ENCODE measurements at places on chromosomes 16 and 17. TPM values are rescaled to one million over a fixed set of nuclear protein-coding genes. Genes with fewer than 3 reads are reported as not detected.

DNA sequence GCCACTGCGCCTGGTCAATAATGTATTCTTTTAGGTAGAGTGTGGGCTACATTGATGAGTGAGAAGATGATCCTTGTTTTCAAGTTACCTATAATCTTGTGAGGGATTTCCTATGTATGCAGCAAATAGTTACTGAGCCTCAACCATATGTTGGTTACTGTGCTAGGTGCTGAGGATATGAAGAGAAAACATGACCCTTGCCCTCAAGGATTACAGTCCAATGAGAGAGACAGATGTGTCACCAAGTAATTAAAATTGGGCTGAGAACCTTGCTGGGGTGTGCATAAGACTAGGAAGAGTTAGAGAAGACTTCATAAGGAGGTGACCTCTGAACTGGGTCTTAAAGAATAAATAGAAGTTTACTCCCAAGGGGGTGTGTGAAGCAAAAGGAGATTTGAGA lies 7.4 kb downstream of the POLR2A start:
- no peaks in the 10 kb centered on the region for H3K27me3 ChIP-seq
- no peak overlapping the region for H3K27ac ChIP-seq
- H3K4me3 ChIP-seq, result no peak overlapping the region

Gene CASKIN1
- 0.45 TPM for polyA plus RNA-seq

DNA sequence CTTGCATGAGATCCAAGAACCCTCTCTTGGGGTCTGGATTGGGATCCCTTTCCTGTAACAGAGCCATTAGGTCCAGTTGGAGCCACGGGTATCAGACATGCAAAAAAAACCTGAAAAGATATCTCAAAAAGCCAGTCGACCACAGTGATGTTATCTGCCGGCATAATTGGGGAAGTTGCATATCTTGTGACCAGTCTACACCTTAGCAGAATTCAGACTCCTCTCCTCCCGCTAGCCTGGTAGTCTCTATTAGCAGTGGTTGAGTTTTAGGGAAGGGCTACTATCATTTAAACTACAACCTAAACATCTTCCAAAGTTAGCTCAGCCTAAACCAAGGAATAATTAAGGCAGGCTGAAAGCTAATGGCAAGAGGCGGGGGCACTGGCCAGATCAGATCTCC lies 16.2 kb upstream of the PSMD7 start:
- no peaks in the 10 kb centered on the region for H3K27me3 ChIP-seq
- H3K27ac ChIP-seq, result no peak overlapping the region

DNA sequence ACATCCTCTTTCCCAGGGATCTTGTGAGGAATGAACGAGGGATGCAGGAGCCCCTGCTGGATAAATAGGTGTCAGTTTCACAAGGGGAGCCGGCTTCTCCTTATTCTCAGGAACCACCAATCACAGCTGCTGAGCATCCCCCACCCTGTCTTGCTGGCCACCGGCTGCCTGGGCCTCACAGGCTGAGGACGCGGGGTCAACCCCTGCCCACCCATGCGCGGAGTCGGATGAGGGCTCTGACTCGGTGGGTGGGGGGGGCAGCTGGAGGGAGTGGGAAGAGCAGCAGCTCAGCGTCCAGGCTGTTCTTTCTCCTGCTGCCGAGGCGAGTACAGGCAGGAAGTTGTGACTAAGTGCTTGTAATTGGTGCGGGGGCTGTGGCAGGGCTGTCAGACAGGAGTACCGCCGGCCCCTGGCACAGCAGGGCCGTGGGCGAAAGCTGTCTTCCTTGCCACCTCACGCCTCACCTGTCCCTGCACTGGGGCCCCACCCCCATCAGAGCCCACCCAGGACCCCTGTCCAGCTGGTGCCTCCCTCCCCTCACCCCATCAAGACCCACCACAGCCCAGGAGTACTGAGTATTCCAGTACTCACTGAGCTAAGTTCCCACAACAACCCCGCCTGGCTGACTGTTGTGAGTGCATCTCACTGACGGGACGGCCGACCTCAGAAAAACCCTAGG lies 11.0 kb upstream of the DPEP1 start:
- peaks cover 9% of the 10 kb centered on the region for H3K27me3 ChIP-seq
- H3K27ac ChIP-seq, result peak overlapping the region; percentile 36
- peak overlapping the region; percentile 33 for H3K4me3 ChIP-seq
- no peaks in the 10 kb centered on the region for H3K36me3 ChIP-seq
- DNase-seq, result no peak

Gene MYL11
- polyA plus RNA-seq, result not detected

GRCh38 chr16:69187446-69188235 lies 677 bp downstream of the SNTB2 start:
- no peak for DNase-seq
- peaks cover 48% of the 10 kb centered on the region for H3K4me1 ChIP-seq
- no peaks in the 10 kb centered on the region for H3K27me3 ChIP-seq
- H3K4me3 ChIP-seq, result peak overlapping the region; percentile 63
- peak overlapping the region; percentile 66 for H3K27ac ChIP-seq

DNA sequence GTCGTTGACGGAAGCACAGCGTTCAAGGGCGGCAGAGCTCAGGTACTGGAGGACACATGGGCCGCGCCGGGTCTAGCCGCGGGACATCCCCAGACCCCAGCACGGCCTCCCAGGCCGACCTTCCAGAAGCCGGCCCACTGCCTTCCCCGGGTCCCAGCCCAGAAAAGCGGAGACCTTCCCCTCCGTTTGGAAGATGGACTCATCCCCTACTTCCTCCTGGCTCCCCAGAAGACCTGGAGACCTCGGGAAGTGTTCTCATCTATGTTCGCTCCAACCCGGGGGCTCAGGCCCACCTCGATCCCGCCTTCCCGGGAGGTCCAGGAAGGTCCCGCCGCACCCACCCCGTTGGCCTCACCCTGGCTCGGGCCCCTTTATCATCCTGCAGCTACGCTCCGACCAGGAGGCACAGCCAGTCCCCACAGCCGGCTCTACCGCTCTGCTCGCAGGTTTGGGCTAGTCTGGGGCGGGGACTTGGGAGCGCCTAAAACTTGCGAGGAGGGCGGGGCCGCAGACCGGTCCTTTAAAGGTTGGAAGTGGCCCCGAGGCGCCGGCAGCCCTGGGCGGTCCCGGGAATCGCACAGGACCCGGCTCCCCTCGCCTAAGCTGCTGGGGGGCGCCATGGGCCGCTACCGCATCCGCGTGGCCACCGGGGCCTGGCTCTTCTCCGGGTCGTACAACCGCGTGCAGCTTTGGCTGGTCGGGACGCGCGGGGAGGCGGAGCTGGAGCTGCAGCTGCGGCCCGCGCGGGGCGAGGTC lies at the start of gene ALOX12:
Gene ALOX12 (plus strand): TSS at position 550 of the 756 bp plus-strand sequence. CDS start 69 bp downstream, at position 619.
- peaks cover 4% of the 10 kb centered on the region for H3K36me3 ChIP-seq
- no peak within 1 kb of the TSS for H3K27ac ChIP-seq
- no peaks in the 10 kb centered on the region for H3K27me3 ChIP-seq
- H3K4me1 ChIP-seq, result peaks cover 8% of the 10 kb centered on the region

DNA sequence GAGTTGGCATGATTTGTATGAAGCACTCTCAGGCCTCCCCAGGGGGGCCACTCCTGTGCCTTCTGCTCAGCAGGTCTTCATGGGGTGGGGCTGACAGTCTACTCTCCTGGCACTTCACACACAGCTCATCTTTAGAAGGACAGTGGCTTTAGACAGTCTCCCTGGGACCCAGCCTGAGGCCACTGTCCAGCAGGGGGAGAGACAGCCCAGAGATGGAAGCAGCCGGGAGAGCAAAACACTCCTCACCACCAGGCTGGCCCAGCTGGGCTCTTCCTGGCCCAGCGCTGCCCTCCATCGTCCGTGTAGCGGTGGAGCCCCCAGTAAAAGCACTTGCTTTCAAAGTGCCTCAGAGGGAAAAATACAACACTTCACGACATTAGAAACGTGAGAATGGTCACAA lies 62.0 kb upstream of the CRHR1 start:
- no peak overlapping the region for H3K27ac ChIP-seq
- no peak for DNase-seq
- no peaks in the 10 kb centered on the region for H3K4me1 ChIP-seq
- no peaks in the 10 kb centered on the region for H3K36me3 ChIP-seq
- H3K27me3 ChIP-seq, result peaks cover 12% of the 10 kb centered on the region

DNA sequence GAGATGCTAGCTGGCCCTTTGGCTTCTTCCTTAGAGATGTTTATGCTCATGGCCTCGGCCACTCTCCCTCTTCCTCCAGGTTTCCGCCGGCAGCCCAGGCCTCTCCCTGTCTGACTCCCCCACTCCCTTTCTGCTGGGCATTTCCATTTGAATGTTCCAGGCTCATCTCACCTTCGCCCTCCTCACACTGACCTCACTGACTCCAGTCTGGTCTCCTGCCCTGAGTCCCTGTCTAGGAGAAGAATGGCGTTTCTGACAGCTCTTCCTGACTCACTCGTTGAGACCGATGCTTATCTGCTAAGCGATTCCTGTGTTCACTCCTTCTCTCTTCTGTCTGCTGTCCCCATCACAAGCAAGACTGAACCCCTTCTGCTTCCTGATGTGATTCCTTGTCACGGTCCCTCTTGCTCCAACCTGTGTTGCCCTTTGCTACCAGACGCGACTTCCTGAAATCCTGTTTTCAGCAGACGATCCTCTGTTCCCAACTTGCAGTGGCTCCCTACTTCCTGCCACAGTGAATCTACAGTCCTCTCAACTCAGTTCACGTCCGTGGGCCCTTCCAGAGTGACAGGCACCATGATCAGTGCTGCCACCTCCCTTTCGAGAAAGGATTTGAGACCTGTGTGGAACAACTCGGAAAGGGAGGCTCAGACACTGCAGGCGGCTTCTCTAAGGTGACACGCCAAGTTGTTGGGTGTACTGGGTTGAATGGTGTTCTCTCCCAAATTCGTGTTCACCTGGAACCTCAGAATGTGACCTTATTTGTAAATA lies 176.4 kb downstream of the MSI2 start:
- no peak overlapping the region for H3K27ac ChIP-seq
- no peaks in the 10 kb centered on the region for H3K4me1 ChIP-seq
- DNase-seq, result no peak
- H3K27me3 ChIP-seq, result no peaks in the 10 kb centered on the region

Gene CD7
- polyA plus RNA-seq, result not detected

GRCh38 chr17:34761646-34762045 lies 182.3 kb downstream of the TMEM132E start:
- H3K4me3 ChIP-seq, result no peak overlapping the region
- no peak for DNase-seq
- no peaks in the 10 kb centered on the region for H3K27me3 ChIP-seq
- H3K4me1 ChIP-seq, result no peaks in the 10 kb centered on the region

- no peak for DNase-seq
- H3K4me3 ChIP-seq, result no peak overlapping the region
- H3K27me3 ChIP-seq, result no peaks in the 10 kb centered on the region
- H3K4me1 ChIP-seq, result no peaks in the 10 kb centered on the region
Observed at GRCh38 chr16:9521749-9522370, 430.4 kb downstream of the HAPSTR1 start.

DNA sequence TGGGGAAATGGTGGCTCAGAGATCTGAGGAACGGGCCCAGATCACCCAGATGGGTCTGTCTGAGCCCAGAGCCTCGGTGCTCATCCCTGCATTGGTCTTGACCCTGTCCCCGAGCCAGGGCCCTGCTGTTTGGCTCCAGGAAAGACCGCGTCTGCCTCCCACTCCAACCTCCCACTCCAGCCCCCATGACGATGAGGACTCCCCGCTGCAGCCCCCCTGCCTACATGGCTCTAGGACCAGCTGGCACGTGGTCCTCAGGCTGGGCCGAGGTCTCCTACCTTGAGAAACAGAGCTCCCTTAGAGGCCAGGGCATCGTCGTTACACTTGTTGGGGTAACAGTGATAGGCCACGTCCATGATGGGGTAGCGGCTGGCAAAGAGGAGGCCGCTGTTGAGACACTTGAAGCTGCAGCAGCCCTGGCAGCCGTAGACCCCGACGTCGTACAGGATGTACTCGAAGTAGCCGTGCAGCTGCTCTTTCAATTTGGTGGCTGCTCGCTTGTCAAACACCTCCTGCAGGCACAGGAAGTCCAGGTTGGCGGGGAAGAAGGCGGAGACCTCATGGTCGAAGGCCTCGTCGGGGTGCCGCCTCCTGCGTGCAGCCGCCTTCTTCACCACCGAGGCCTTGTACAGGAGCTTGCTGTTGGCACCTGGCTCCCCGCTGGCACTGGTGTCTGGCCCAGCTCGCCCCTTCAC lies 59.9 kb downstream of the PRMT7 start:
- DNase-seq, result no peak
- no peak overlapping the region for H3K4me3 ChIP-seq
- no peaks in the 10 kb centered on the region for H3K4me1 ChIP-seq
- no peak overlapping the region for H3K27ac ChIP-seq

Gene SLC52A1
- polyA plus RNA-seq, result 0.21 TPM

DNA sequence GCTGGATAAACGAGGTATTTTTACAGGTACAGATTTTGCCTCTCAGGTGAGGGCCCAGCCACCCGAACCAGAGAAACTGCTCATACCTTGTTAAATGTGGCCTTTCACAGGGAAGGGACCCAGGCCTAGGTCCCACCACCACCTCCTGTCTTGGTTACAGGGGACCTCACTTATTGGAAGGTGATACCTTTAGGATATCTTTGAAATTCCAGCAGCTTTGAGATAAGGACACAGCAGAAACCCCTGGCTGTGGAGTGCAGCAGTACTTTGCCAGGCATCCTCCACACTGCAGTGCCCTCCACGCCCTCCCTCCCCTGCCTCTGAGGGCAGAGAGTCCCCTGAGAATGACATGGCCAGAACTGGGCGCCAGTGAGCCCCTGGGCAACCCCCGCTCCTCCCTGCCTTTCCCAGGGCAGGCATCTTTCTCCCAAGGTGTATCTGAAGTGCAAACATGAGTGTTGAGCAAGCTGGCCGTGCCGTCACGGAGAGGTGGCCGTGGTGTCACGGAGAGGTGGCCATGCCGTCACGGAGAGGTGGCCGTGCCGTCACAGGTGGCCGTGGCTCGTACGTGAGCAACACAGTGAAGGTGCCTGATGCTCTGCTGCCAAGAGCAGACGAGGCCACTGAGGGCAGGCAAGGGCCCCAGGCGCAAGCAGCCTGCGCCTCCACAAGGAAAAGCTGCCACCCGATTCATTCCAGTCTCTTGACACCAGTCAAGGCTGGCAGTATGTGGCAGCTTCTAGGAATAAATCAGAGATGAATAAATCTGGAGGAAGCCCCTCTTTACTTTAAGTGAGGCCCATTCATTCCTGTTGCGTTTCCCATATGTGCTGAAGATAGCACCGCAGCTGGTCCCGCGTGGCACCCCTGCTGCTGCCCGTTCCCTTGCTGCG lies 134.5 kb upstream of the CHMP6 start:
- DNase-seq, result no peak
- H3K27ac ChIP-seq, result peak overlapping the region; percentile 99
- H3K36me3 ChIP-seq, result peaks cover 17% of the 10 kb centered on the region
- H3K27me3 ChIP-seq, result no peaks in the 10 kb centered on the region

GRCh38 chr17:40177275-40177874 lies at the start of gene RAPGEFL1:
Gene RAPGEFL1 (plus strand): TSS chr17:40177470. CDS start chr17:40177862, 392 bp downstream.
- DNase-seq, result no peak
- peaks cover 44% of the 10 kb centered on the region for H3K4me1 ChIP-seq
- H3K27ac ChIP-seq, result peak within 1 kb of the TSS; percentile 92
- H3K4me3 ChIP-seq, result peak within 1 kb of the TSS; percentile 52
- no peaks in the 10 kb centered on the region for H3K27me3 ChIP-seq

GRCh38 chr16:450785-451512 lies 25.5 kb downstream of the RAB11FIP3 start:
- DNase-seq, result no peak
- H3K4me3 ChIP-seq, result no peak overlapping the region
- H3K27ac ChIP-seq, result no peak overlapping the region
- no peaks in the 10 kb centered on the region for H3K36me3 ChIP-seq
- H3K27me3 ChIP-seq, result no peaks in the 10 kb centered on the region
- H3K4me1 ChIP-seq, result no peaks in the 10 kb centered on the region

Gene NRN1L
- not detected for polyA plus RNA-seq

Gene KRTAP16-1
- polyA plus RNA-seq, result not detected

- peaks cover 14% of the 10 kb centered on the region for H3K27me3 ChIP-seq
- H3K4me1 ChIP-seq, result peaks cover 4% of the 10 kb centered on the region
- H3K4me3 ChIP-seq, result no peak overlapping the region
- no peak overlapping the region for H3K27ac ChIP-seq
Observed at GRCh38 chr17:27825459-27825858, 25.1 kb upstream of the NOS2 start.

- no peak overlapping the region for H3K27ac ChIP-seq
- no peaks in the 10 kb centered on the region for H3K36me3 ChIP-seq
- H3K4me3 ChIP-seq, result no peak overlapping the region
- H3K4me1 ChIP-seq, result no peaks in the 10 kb centered on the region
- H3K27me3 ChIP-seq, result no peaks in the 10 kb centered on the region
- no peak for DNase-seq
Observed at GRCh38 chr17:63246344-63246743, 199.8 kb downstream of the CYB561 start.
